Activated T-helper 17 cell treated with anti-CD3 and anti-CD28 coated beads, Interleukin-2, amount 50 U/mL, for 72 hours (primary cell): ENCODE measurements at places on chromosomes 3 and 15. TPM values are rescaled to one million over a fixed set of nuclear protein-coding genes. Genes with fewer than 3 reads are reported as not detected.
A peak's percentile ranks its signal among the peaks of the same experiment; 100 is the strongest.

DNA sequence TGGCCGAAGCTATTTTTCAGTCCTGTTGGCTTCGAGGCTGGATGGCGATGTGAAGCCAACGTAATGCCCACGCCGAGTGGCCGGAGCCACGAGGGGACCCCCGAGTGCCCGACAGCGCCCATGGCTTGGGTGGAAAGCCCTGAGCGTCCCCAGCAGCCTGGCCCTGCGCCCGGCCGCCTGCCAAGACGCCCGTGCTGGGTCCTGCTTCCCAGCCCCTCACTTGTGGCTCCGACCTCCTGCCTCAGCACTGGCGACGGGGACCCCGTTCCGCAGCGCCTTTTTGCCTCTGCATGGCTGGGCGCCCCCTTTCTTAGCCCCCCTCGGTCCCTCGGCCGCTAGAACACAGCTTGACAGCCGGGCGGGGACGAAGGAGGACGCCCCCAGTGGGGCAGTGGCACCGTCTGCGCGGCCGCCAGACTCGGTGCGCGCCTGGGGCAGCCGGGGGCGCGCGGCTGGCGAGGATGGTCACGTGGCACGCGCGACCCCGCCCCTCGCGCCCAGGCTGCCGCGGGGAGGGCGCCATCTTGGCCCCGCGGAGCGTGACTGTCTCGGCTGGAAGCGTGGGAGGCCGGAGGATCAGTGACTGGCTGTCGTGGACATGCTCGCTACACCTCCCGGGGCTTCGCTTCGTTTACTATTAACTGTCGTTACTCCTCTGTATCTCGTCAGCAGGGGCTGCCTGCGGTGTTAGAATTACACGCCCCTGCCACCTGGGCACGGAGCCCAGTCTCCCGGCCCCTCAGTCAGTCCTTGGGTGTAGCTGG is 626 bp upstream of the GPR176 start:
- ATAC-seq: peak; percentile 94

DNA sequence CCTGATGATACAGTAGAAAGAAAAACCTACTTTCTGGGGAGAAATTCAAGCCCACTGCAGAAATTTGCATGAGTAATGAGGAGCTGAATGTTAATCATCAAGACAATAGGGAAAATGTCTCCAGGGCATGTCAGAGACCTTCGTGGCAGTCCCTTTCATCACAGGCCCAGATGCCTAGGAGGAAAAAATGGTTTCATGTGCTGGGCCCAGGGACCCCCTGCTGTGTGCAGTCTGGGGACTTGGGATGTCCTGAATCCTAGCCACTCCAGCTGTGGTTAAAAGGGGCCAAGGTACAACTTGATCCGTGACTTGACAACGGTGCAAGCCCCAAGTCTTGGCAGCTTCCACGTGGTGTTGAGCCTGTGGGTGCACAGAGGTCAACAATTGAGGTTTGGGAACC is 10.3 kb upstream of the EIF5A2 start:
- ATAC-seq: no peak

Gene ZNF717
- 15.9 TPM for total RNA-seq

DNA sequence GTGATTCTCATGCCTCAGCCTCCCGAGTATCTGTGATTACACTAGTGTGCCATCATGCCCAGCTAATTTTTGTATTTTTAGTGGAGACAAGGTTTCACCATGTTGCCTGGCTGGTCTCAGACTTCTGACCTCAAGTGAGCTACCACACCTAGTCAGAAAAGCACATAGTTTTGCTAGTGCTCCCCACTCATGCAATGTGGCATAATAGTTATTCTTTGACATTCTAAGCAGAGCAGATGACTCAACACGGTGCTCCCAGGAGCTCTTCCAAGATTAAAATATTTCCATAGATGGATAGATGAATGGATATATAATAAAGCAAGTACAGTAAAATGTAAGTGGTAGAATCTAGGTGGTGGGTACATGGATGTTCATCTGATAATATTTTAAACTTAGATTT is 53.1 kb upstream of the GK5 start:
- ATAC-seq: no peak
